ENCODE measurements at places on chromosomes 6 and 20.

GRCh38 chr6:169837529-169838250 lies 86.3 kb downstream of the ERMARD start:
- no peak for DNase-seq

DNA sequence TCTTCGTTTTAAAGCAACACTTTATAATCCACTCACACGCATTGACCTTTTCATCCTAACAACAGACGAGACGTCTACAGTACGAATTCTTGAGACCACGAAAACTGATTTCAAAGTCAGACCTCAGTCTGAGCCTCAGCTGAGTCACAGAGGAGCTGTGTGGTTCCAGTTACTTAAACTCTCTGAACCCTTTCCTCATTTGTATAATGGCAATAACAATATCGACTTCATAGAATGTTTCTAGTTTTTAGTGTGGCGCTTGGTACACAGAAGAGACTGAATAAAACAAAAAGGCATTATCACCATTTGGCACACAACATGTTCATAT lies 236.9 kb downstream of the ATXN1 start:
- no peak for DNase-seq

- no peak for DNase-seq
Measured at GRCh38 chr6:73713426-73714147, 17.6 kb downstream of the CD109 start.

DNA sequence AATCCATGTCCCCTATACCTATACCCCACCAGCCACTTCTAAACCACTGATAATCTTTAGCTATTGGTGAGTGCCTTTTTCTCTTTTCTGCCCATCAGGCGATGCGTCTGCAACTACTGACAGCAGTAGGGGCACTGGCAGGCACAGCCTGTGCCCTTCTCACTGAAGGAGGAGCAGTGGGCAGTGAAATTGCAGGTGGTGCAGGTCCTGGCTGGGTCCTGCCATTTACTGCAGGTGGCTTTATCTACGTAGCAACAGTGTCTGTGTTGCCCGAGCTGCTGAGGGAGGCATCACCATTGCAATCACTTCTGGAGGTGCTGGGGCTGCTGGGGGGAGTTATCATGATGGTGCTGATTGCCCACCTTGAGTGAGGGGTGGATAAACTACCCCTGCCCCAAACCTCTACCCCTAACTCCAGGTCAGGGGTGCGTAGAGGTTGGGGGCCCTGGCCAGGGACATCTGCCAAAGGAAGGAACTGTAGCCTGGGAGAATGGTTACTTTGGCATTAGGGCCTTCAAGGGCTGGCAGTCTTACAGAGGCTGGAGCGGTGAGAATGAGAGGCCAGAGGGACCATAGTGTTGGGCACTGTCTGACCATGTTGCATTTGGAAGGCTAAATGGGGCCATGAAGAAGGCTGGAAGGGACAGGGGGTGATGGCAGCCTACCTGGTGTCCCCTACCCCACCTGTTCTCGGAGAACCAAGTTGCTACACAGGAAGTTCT lies 851 bp upstream of the HSD17B8 start:
- DNase-seq, result no peak

DNA sequence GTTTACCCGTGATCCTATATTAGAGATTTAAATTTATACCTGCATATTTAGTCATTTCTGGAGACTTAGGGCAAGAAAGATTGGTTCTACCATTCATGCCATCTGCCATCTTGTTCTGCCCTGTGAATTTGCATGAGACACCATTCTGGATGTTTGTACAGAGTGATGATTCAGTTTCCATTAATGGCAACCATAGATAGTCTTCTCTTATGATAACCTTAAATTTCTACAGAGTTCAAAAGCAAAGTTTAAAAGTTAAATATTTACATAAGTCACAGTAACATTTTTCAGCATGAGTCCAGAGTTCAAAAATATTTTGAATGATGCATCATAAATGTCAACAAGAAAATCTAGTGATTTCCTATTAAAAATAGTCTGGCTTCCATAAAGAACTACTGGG lies 23.2 kb downstream of the PLCB1 start:
- DNase-seq, result peak; percentile 49

Data from DMS53 (cell line).